ENCODE measurements at places on chromosomes 4 and X. TPM values are rescaled to one million over a fixed set of nuclear protein-coding genes. Genes with fewer than 3 reads are reported as not detected.

Gene PNMA6A
- polyA plus RNA-seq = 1.1 TPM

Gene KIAA0232
- polyA plus RNA-seq = 3.3 TPM

Gene LNX1
- polyA plus RNA-seq = 0.13 TPM

Gene GNRHR
- polyA plus RNA-seq = not detected

Gene DDX53
- polyA plus RNA-seq = not detected

Gene PTCHD1
- polyA plus RNA-seq = 0.13 TPM

Gene SSX4
- not detected for polyA plus RNA-seq

Gene GASK1B
- 3.0 TPM for polyA plus RNA-seq

Gene SLBP
- 35.0 TPM for polyA plus RNA-seq
